Dermis blood vessel endothelial cell (primary cell): ENCODE measurements at places on chromosomes 12 and 14.

GRCh38 chr14:65054471-65055085, 47.7 kb downstream of the MAX start:
- no peak for DNase-seq

DNA sequence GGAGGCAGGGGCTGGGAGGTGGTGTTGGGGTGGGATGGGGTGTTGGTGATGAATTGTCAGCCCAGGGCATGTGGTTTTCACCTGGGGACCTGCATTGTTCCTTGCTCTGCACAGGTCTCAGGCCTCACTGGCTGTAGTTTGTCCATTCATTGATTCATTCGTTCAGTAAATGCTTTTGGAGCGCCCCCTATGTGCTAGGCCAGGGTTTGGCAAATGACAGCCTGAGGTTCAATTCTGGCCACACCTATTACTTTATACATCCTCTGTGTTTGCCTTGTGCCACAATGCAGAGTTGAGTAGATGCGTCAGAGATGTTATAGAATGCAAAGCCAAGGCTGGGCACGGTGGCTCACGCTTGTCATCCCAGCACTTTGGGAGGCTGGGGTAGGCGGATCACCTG, 4.7 kb downstream of the ADCK1 start:
- peak; percentile 47 for DNase-seq

- DNase-seq: no peak
Observed at GRCh38 chr12:120102189-120103043, 14.1 kb downstream of the RAB35 start.

DNA sequence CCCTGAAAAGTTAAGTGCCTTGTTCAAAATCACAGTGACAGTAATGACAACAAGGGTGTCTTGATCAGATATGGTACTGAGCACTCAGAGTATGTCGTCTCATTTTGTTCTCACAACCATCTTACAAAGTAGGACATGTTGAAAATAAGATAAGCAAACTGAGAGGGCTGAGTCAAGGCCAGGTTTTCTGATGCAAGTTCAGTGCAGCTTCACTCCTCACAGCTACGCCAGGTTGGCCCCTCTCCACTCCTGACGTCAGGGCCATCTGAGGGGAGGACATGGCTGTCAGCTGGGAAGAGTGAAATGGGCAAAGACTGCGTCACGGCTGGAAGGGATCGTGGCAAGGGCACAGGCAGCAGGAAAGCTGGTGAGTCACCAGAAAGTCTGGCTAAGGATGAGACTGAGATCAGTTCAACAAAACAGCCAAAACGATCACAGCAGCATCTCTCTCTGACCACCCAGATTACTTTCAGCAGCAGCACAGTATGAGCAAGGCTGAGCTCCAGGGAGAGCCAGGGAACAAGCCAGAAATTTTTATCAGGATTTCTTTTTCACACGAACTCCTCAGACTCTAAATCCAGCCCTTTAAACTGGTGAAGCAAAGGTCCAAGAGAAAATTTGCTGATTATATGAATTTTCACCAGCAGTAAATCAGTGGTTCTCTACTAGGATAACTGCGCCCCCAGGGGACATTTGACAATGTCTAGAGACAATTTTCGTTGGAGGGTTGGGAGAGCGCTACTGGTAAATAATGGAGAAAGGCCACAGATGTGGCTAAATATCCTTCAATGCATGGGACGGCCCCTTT, 297.9 kb upstream of the AMIGO2 start:
- DNase-seq: peak; percentile 95

GRCh38 chr12:89451841-89452251, 72.8 kb downstream of the GALNT4 start:
- DNase-seq: peak; percentile 81

DNA sequence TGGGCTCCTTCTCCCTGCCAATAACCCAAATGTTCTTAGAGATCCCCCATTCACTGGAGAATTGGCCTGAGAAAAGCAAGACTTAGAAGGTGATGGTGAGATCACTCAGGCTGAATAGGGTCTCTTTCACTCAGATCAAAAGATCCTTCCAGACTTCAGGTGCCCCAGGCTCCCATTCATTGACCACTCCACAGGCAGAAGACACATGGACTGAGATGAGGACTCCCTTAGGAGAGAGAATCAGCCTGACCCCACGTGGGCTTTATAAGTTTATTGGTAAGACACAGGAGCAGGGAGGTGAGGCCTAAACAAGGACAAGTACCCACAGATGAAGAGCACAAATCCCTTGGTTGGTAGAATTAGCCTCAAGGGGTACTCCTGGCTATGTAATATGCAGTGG, 6.1 kb upstream of the KRT72 start:
- DNase-seq: no peak

DNA sequence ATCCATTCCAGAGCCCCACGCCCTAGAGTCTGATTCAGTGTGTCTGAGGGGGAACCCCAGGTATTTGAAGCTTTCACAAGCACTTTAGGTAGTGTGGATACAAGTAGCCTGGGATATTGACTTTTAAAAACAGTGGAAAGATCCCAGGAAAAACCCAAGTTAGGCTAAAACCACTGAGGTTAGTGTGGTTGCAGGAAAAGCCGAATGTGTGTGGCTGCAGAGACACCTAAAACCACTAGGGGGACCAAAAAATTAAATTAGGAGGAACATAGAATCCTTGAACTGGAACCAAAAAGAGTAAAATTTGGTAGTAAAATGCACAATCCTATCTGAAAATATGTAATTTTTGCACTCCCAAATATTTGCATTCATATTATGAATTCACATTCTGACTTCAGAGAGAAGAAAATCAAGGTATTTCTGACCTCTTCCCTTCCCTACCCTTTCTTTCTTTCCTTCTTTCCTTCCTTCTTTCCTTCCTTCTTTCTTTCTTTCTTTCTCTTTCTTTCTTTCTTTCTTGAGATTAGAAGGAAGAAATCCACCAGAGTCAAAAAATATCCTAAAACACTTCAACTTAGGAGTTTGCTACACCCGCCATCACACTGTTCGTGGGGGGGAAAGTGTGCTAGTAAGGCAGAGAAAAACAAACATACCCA, 37.8 kb downstream of the SLCO1A2 start:
- peak; percentile 43 for DNase-seq

GRCh38 chr12:57765003-57765697, 1.7 kb downstream of the CYP27B1 start:
- peak; percentile 55 for DNase-seq

GRCh38 chr14:61525293-61526011, 169.9 kb upstream of the HIF1A start:
- peak; percentile 92 for DNase-seq

- no peak for DNase-seq
Observed at GRCh38 chr12:16021676-16022075, 110.5 kb downstream of the DERA start.

DNA sequence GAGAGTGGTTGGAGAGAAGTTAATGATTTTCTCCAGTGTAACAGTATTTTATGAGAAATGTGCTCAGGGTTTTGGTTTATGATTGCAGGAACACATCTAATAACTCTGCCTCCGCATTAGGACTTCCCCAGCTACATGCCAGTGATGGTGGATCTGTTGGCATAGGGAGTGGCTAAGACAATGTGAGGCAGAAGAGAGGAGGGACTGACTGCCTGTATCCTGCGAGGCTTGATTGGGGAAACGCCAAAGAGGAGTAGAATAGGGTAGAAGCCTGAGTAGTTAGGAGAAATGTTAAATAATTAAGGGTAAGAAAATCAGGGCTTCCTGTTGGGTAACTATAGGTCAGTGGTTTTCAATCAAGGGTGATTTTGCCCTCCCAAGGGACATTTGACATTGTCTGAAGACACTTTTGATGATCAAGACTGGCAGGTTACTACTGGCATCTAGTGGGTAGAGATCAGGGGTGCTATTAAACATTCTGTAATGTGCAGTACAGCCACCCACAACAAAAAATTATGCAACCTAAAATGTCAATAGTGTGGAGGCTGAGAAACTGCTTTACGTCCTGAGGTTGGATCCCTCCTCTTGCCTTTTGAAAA, 12.8 kb downstream of the TDG start:
- DNase-seq: no peak

DNA sequence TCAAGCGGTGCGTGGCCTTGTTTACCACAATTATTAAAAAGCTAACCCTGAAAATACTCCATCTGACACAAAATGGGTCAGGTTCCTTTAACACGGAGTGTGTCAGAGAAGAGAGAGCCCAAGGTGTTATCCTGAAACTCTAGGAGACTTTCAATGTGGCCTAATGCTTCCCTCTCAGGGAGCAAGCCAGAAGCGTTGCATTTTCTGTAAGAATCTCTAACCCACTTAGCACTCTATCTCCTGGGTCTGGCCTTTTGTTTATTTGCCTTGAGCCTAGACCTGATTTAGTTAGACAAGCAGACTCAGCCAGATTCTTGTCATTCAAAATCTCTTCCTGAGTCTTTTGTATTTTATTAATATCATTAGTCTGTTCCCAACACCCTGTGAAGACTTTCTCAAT, 184.0 kb upstream of the SYT1 start:
- no peak for DNase-seq

- peak; percentile 53 for DNase-seq
Observed at GRCh38 chr14:51328064-51328771, 88.2 kb downstream of the TMX1 start.

DNA sequence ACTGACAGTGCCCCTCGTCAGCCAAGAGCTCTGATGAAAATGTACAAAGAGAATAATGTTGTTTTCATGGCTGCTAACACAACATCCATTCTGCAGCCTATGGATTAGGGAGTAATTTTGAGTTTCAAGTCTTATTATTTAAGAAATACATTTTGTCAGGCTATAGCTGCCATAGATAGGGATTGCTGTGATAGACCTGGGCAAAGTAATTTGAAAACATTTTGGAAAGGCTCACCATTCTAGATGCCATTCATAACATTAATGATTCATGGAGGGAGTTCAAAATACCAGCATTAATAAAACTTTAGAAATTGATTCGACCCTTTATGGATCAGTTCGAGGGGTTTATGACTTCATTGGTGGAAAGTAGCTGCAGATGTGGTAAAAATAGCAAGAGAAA, 149.8 kb downstream of the GPHN start:
- DNase-seq: no peak

GRCh38 chr14:30691751-30692398, 69.8 kb downstream of the SCFD1 start:
- DNase-seq: no peak

DNA sequence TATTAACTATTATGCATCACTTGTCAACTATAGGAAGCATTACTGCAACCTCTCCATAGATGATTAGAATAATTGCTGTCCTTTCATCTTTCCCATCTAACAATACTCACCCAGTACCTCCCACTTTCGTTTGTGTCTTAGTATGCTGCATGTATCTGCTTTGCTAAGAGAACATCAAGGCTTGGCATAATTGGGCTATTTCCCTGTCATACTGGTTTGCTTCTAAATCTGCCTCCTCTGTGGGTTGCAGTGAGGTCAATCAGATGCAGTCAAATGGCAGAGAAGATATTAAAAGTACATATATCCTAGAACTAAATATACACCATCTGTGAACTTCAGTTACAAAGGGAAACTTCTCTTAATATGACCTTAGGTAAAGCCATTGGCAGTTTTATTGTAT, 710.8 kb downstream of the DIO2 start:
- DNase-seq: no peak
